ENCODE measurements at places on chromosomes 3 and 15.

DNA sequence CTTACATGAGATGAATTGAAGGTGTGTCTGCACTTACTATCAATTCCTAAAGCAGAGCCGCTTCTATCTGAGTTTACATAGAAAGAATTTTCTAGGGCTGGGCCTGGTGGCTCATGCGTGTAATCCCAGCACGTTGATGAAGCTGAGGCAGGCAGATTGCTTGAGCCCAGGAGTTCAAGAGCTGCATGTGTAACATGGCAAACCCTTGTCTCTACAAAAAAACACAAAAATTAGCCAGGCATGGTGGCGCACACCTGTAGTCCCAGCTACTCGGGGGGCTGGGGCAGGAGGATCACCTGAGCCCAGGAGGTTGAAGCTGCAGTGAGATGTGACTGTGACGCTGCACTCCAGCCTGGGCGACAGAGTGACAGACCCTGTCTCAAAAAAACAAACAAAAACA is 18.1 kb upstream of the ATP13A3 start:
- no peak for DNase-seq

DNA sequence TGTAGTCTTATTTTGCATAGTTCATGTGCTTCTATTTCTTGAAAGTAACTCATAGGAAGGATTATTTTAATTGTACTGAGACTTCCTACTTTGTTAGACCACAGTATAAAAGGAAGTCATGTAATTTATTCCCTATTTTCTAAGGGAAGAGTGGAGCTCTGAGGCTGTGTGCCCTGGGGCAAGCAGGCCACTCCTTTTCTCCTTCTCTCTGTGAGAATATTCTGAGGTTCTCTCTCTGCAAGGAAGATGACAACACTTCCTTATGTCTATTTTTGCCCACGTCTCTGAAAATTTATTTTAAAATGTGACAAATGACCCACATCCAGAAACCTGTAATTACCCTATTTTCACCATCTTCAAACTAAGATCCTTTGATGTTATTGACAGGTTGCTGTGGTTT is 11.0 kb downstream of the KCTD6 start:
- no peak for DNase-seq

DNA sequence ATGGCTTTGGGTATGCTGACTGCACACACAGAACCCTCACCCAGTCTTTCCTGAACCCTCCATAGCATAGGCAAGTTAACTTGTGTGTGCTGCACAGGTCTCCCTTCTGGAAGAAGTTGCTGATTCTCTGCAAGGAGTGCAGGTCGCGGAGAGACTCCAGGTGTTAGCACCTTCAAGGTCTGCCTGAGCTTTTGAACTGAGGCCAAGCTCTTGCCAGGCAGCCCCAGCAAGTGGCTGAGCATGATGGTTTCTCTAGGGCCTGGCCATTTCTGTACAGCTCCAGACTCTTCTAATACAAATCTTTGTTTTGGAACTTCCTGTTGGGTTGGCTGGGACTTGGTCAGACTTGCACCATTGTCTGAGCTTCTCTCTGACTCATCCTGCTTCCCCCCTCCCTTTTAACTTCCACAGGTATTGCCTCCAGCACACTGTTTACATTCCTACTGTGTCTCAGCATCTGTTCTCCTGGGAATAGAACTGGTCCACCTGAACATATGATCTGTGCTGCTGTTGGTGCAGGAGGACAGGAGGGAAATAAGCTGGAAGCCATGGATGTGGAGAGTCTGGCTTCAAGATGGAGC is 53.3 kb downstream of the KY start:
- DNase-seq: peak; percentile 12

- no peak for DNase-seq
These were observed 19.5 kb upstream of the SNRPA1 start for GRCh38 chr15:101314336-101315125.

- no peak for DNase-seq
These were observed 140.2 kb upstream of the SETMAR start for GRCh38 chr3:4163011-4163410.

GRCh38 chr15:66859688-66860253 is 157.7 kb downstream of the SMAD6 start:
- no peak for DNase-seq

Measured in RPMI8226 (cell line).